COLO829 (cell line): ENCODE measurements at places on chromosomes 13 and 19.

- DNase-seq: no peak
These were observed 42.7 kb downstream of the CAPN12 start for GRCh38 chr19:38701455-38702063.

DNA sequence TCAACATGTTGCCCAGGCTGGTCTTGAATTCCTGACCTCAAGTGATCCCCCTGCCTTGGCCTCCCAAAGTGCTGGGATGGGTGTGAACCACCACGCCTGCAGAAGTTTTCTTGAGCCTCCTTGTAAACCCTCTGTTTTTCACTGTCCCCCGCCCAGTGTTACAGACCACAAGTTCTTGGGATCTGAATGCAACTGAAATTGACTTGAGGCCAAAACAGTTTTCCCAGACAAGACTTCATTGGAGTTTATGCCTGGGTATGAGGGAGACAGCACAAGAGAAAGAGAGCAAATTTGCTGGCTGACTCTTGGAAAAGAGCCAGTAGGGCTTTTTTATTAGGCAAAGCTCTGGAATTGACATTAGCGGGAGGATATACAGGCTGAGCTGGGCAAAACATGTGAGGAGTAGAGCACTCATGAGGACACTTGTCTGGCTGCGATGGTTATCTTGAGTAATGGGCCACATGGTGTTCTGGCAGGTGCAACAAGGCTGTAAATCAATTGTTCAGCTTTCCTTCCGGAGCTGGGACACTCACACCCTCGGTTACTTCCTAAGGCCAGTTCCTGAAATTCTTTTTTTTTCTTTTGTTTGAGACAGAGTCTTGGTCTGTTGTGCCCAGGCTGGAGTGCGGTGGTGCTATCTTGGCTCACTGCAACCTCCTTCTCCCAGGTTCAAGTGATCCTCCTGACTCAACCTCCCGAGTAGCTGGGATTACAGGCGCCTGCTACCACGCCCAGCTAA, 12.7 kb upstream of the HNRNPL start:
- no peak for DNase-seq

GRCh38 chr13:109468123-109468522, 318.3 kb downstream of the IRS2 start:
- no peak for DNase-seq

- no peak for DNase-seq
These were observed 754.5 kb downstream of the DIAPH3 start for GRCh38 chr13:59409211-59409610.

GRCh38 chr19:47891923-47892666, 6.0 kb upstream of the SULT2A1 start:
- no peak for DNase-seq

DNA sequence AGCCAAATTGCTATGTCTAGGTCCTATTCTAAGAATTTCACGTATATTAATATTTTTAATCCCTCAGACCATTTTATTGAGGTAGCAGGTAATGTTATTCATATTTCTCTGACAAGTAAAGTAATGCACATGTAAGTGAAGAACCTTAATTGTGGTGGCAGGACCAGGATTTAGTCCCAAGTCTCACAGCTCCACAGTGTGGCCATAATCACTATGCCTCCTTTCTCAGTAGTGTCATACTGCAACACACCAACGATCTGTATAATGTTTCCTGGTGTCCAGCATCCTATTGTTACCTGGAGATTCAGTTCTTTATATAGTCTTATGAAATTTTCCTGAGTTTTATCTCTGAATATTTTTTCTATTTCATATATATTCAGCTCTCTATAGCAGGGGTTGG, 340.3 kb downstream of the OLFM4 start:
- no peak for DNase-seq

- DNase-seq: peak; percentile 98
These were observed 51.3 kb downstream of the CELF5 start for GRCh38 chr19:3275583-3276340.

DNA sequence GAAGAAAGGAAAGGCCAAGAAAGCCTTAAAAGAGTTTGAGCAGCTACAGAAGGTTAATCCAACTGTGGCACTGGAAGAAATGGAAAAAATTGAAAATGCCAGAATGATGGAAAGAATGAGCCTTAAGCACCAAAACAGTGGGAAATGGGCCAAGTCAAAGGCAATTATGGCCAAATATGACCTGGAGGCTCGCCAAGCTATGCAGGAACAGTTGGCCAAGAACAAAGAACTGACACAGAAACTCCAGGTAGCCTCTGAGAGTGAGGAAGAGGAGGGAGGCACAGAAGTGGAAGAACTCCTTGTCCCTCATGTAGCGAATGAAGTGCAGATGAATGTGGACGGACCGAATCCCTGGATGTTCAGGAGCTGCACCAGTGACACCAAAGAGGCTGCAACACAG, 5.1 kb downstream of the UTP14C start:
- DNase-seq: no peak

GRCh38 chr19:19260417-19261214, 12.5 kb downstream of the TM6SF2 start:
- no peak for DNase-seq

GRCh38 chr13:41136396-41137031, 3.9 kb upstream of the KBTBD6 start:
- no peak for DNase-seq

- no peak for DNase-seq
These were observed 128.4 kb upstream of the SPACA7 start for GRCh38 chr13:112247471-112248405.

DNA sequence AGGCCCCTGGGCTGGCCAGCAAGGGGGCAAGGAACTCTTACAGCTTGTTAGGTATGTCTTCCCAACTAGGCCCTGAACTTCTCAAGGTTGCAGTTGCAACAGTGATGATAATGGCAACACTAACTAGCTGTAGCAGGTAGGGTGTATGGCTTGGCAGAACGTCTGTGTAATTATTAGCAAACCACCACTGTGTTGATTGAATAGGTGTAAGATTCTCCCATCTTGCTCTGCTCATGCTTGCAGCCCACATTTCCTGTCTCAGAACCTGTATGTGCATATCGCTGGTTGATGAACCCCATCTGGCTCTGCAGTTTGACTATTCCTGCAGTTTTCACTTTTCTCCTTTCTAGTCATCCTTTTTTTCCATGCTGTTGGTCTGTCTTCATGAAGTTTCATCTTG, 178.8 kb downstream of the KATNAL1 start:
- no peak for DNase-seq

- DNase-seq: no peak
These were observed 117.0 kb upstream of the POSTN start for GRCh38 chr13:37715606-37716015.

DNA sequence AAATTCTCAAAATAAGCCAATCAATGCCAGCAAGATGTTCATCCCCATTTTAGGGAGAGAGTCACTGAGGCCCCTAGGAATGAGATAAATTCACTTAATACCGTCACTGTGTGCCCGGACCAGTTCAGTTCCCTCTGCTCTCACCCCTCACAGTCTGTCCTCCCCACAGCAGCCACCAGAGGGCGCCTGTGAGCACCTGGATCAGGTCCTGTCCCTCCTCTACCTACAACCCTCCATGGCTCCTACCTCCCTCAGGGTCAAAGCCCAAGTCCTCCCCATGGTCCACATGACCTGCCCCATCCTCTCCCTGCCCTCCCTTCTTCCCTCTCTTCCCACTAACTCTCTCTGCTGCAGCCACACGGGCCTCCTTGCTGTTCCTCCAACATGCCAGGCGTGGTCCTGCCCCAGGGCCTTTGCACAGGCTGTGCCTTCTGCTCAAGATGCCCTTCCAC, 42.0 kb upstream of the NFIC start:
- no peak for DNase-seq

GRCh38 chr13:82115391-82115790, 1766.9 kb downstream of the SLITRK1 start:
- no peak for DNase-seq

GRCh38 chr13:33800646-33801186, 17.2 kb upstream of the RFC3 start:
- no peak for DNase-seq

- DNase-seq: no peak
These were observed 889 bp downstream of the GTF2F2 start for GRCh38 chr13:45120967-45121831.

DNA sequence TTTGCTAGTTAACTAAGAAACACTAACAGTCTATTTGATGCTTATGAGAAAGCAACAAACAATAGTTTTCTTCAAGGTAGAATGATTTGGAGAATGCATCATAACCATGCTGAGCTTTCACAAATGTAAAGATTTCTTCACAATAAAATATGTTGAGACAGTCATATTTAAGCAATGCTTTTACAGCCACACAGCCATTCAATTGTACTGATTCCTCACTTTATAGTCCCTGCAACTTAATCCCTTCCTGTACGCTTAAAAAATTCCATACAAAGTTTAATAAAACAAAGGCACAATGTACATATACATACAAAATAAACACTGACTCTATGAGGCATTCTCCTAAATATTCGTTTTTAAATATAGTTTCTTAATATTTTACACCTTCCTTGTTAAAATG, 4.7 kb upstream of the ACOD1 start:
- DNase-seq: no peak

DNA sequence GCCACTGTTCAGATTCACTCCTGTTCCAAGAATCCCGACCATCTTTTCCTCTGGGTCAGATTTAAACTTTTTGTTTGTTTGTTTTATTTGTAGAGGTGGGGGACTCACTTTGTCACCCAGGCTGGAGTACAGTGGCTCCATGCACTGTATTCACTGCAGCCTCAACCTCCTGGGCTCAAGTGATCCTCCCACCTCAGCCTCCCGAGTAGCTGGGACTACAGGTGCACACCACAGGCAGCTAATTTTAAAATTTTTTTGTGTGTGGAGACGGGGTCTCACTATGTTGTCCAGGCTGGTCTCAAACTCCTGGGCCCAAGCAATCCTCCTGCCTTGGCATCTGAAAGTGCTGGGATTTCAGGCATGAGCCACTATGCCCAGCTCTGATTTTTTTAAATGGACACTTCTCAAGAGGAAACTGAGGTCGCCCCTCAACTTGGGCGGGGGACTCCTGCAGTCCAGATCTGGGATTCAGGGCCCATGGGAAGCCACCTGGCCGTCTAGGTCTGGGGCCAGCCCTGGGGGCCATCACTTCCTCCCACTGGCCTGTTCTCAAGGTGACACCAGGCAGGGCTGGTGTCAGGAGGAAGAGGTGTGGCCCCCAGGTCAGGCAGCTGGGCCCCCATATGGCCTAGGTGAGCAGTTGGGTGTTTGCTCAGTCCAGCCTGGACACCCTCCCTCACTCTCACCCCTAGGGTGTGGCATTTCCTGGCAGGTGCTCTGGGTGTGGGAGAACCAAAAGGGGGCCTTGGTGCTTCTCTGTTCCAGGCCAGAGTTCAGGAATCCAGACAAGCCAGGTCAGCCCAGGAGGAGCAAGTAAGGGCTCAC, 1.3 kb downstream of the B3GNT3 start:
- DNase-seq: no peak

- DNase-seq: no peak
These were observed 11.9 kb upstream of the SLC10A2 start for GRCh38 chr13:103078158-103078557.

DNA sequence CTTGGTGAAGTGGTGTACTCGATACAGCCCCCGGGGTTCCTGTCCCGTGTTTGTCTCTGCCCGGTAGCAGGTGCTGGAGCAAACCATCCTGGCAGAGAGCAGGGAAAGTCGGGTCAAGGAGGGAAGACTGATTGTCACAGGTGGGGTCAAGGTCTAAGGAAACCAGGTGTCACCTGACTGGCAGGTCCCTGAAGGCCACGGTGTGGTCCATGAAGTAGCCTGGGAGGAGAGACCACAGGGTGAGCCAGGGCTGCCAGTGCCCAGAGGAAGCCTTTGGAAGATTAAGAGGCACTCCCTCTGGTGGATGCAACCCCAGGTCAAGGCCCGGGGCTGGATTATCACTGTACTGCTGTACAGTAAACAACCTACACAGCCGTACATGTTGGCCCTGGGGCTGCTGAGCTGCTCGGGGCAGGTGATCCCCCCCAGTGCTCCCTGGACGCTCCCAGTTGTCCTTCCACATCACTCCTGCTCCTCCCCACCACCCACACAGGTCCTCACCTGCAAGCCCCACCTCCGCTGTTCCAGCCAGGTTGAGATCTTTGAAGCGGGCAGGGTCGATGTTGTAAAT, 6.0 kb upstream of the CCER2 start:
- no peak for DNase-seq

GRCh38 chr13:71856548-71857043, 10.4 kb downstream of the DACH1 start:
- DNase-seq: no peak

- no peak for DNase-seq
These were observed 499 bp upstream of the KLK13 start for GRCh38 chr19:51065221-51065960.

DNA sequence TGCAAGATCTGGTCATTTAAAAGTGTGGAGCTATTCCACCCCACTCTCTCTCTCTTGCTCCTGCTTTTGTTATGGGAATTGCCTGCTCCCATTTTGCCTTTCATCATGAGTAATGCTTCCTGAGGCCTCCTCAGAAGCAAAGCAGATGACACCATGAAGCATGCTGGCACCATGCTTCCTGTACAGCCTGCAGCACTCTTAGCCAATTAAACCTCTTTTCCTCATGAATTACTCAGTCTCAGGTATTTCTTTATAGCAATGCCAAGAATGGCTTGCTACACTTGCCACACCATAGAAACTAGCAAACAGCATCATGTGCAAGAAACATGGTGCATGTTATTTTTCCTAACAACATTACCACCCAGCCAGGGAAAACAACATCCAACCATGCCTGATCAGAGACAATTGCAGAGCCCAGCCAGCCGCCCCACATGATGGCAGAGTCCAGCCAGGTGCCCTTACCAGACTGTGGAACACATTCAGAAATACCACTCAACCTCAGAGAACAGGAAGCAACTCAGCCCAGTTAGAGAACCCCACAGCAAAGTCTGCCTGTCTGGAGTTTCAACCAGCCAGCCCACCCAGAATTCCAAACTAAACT, 36.9 kb downstream of the SYDE1 start:
- no peak for DNase-seq

DNA sequence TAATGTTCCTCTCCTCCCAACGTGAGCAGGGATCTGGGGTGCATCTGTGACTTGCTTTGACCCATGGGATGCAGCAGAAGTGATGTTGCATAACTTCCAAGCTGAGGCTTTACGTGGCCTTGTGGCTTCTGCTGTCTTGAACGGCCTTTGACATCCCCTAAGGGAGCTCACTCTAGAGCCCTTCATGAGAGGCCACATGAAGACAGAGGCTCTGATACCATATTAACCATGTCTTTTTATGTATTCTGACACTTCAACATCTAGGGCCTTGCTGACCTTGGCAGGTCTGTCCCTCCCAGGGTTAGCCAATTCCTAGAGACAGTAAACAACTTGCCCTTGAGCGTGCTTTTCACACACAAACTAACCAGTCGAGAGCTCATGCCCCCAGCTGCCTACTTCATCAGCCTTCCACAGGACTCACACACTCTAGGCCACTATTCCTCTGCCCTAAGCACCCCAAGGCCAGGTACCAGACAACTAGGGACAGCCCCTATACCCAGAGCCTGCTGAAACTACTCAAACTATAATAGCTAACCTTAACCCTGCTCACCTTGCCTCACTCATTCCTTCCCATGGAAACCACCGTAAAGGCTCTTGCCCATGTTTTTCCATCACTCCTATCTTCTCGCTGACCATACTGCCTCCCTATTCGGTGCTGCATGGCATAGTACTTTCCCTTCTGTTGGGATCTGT, 45.4 kb downstream of the CCDC70 start:
- no peak for DNase-seq
